Foreskin fibroblast (primary cell): ENCODE measurements at places on chromosomes 1 and 21.

DNA sequence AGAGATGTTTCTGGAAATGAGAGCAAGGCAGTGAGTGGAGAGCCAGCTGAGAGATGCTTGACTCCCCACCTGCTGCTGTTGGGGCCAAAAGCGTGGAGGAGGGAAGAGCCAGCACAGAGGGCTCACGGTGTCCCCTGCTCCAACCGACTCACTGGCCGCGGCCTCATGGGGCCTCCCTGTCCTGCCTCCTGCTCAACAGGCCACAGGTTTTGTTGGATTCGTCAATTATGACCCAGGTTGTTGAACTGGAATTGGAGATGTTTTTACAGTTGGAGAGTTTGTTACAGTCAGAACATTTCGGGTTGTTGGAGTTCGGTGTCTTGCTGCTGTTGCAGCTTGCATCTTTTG is 21.4 kb downstream of the SKI start:
- no peak for DNase-seq

- DNase-seq = no peak
Observed at GRCh38 chr1:94831641-94832040, 11.5 kb downstream of the SLC44A3 start.

- DNase-seq = no peak
Observed at GRCh38 chr1:161260376-161261260, 2.1 kb downstream of the PCP4L1 start.

- no peak for DNase-seq
Observed at GRCh38 chr1:219352961-219353651, 179.4 kb downstream of the LYPLAL1 start.

DNA sequence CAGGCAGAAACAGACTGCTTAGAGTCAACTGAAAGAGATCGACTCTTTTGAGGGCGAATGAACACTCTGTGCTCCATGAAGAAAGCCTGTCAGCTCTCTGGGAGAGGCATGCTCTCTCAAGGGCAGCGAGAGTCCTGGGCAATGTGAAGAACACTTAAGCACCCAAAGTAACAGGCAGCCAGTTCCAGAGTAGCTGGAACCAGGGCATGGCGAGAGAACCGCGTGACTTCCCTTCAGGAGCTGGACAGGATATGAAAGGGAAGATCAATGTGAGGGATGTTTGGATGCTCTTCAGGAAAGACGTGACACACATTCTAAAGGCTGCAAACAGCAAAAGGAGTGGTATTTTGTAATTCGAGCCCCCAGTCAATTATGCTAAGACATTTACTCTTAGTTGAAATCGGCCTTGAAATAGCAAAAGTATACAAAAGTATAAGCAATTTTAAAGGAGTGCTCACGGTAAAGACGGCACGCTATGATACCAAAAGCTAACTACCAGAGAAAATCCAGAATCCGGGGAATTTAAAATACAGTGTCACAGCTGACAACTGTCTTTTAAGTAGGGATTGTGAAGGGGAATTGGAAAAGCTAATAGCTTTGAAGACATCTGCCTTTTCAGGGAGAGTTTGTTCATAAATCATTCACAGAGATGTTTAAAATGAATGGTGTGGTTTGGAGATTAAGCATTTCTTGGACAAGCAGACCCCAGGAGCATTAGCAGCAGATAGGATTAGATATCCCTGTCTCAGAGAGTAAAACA is 20.8 kb downstream of the ADAMTS5 start:
- no peak for DNase-seq

GRCh38 chr21:14688412-14688811 is 142.3 kb upstream of the SAMSN1 start:
- no peak for DNase-seq

DNA sequence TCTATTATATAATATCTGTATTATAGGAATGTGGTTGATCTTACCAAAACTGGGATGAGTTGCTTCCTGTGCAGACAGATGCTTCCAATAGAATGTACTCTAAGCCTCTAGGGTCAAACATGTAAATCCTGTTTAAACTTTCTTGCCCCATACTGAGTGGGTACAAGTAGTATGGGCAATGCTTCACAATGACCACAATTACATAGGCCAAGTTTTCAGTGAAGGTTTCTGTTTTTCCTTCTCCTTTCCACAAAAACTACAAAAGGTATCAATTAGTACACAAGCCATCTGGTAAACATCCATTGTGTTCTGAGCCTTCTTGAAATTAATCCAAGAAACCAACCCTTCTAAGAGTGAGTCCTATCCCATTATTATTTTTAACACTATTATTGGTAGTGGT is 16.8 kb downstream of the OTUD7B start:
- no peak for DNase-seq

DNA sequence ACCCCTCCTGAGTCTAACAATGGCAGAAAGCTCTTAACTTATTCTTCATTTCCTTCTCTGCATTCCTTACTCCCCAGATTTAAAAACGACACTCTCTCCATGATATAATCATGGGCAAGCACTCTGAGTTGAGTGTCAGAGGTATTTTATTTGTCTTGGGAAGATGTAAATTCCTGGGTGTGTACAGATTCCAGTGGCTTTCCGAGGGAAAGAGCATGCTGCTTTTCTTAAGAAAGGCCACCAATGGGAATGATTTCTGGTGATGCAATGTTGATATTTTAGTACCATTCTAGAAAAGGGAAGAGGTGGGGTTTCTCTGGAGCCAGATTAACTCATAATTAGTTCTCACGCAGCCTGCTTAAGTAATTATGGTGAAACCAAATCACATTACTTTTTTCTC is 47.8 kb upstream of the BTG3 start:
- no peak for DNase-seq

DNA sequence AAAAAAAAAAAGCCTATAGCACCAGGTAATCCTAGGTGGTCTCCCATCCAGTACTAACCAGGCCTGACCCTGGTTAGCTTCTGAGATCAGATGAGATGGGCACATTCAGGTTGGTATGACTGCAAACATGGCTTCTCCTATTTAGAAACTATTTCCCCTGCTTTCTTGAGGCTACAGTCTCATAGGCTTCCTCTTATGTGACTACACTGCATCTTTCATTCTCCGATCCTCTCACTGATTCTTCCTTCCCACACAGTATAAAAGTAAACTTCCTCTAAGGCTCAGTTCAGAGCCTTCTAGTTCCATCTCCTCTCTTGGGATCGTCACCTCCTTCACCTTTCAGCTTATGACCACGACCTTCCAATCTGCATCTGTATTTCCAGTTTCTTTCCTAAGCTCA is 30.4 kb upstream of the RNF2 start:
- DNase-seq = no peak
